GM13976 (cell line): ENCODE measurements at places on chromosomes 6 and 20.
A peak's percentile ranks its signal among the peaks of the same experiment; 100 is the strongest.

- DNase-seq: no peak
These were observed 86.4 kb upstream of the ARG1 start for GRCh38 chr6:131486608-131487007.

DNA sequence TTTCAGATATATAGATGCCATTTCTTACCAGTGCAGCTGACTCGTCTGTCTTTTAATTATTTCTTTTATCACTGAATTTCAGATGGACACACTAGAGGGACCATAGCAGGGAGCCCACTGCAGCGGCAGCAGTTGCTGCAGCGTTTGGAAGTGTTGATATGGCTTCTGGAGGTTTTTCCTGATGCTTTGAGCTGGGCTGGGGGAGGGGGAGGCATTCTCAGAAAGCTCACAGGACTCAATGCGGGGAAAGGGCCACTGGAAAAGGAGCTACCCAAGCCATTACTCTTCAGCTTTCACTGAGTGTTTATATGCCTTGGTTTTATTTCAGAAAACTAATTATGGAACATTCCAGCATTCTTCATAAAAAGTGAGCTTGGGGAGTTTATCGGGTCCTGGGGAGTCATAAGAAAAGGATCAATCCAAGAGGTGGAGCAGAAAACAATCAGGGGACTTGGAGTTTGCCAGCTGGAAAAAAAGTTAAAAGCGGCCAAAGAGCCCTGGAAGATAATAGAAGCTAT is 740.4 kb upstream of the FLRT3 start:
- no peak for DNase-seq

DNA sequence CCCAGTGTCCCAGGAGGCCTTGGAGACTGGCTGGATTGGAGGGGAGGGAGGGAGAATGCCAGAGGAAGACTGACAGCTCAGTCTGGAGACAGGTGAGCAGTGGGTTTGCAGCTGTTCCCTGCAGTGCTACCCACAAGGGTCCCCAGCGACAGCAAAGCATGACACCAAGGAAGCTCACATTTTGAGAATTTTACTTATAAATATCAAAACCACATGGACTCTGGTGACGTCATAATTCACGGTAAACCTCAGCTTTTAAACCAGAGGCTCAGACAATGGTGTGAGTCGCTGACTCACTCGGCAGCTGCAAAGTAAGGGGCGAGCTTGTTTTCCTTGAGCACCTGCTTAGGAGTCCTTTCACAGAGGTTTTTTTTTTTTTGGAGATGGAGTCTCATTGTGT is 65.2 kb downstream of the THBS2 start:
- DNase-seq: no peak

GRCh38 chr20:47224300-47224791 is 132.2 kb downstream of the ZMYND8 start:
- no peak for DNase-seq

- no peak for DNase-seq
These were observed 70.8 kb upstream of the DYNLRB1 start for GRCh38 chr20:34445177-34446065.

DNA sequence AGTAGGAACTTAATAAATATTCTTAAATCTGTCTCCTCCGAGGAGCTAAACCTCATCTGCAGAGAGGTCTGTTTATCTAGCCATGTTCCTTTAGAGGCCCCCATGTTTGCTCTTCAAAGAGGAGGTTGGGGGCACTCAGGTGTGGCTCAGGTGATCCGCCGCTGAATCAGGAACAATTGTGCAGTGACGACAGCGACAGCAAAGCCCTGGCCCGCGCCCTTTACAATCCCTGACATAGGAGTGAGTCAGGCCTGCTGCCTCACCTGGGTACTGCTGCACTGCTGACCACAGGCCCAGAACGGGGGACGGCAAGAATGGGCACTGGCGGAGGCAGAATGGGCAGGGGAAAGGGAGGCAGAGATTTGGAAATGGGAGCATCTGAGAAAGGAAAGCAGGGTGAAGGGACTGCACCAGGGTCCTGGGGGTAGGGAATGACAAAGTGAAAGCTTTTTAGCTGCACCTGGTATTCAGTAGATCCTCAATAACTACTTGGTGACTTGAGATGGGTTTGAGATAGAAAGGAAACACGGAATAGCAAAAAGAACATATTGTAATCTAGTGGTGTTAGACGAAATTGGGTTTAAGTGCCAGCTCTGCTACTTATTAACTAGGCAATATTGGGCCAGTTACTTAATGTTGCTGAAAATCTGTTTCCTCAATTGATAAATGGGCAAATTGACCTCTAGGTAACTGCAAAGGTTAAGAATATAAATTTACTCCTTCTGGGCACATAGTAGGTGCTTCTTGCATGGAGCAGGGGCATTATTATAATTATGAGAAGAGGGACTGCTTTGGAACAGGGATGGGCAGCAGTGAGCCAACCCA is 5.4 kb upstream of the IER3 start:
- no peak for DNase-seq

GRCh38 chr6:79967178-79967577 is 19.8 kb upstream of the ELOVL4 start:
- DNase-seq: no peak

GRCh38 chr20:52060794-52061714 is 130.5 kb downstream of the ZFP64 start:
- no peak for DNase-seq

- DNase-seq: no peak
These were observed 800.1 kb upstream of the CITED2 start for GRCh38 chr6:140174524-140174923.

DNA sequence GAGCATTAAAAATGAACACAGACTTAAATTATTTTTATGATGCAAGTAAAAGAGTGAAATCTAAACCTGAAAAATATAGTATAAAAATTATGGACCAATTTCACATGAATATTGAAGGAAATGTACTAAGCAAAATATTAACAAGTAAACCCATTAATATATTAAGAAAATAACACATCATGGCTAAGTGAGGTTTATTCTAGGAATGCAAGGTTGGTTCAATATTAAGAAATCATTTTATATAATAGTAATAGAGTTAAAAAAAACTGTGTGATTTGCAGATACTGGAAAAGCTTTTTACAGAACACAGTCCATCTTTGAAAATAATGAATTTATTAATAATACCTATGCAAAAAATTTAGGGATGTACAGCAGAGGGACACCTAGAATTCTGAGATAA is 20.9 kb downstream of the ZSCAN12 start:
- no peak for DNase-seq

GRCh38 chr6:109102762-109103161 is 7.5 kb downstream of the CEP57L1 start:
- DNase-seq: no peak

DNA sequence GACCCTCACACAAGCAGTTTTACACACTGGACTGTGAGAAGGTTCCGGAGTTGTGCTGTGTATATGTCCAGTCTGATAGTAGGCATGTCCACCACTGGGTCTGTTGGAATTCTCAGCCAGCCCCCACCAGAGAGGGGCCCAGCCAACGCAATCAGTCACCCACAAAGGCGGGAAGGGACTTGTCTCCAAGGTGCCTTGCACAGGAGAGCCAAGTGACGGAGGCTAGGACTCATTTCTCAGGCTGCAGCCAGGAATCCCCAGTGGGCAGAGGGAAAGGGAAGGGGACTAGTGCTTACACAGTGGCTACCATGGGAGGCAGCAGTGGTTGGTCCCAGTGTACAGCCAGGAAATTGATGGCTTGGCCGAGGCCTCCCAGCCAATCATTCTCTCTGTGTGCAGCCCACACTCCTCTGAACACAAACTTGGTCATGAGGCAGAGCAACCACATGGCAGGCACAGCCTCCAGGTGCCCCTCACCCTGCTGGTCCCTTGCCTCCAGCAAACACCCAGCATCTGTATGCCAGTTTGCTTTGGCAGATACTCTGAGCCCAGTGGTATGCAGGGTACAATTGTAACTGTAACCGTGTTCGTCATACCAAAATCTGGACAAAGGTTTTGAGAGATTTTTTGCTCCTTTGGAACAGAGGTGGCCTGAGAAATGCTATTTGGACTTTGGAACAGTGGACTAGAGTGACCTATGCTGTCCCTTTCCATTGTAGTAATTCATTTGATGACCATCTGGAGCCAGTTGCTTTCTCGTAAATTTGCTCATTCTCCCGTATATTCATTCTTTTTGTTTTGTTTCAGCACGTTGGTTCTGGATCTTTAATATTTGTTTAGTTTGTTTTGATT is 72.9 kb upstream of the MYL9 start:
- no peak for DNase-seq

- DNase-seq: no peak
These were observed 276.5 kb downstream of the CDC5L start for GRCh38 chr6:44663860-44664634.

DNA sequence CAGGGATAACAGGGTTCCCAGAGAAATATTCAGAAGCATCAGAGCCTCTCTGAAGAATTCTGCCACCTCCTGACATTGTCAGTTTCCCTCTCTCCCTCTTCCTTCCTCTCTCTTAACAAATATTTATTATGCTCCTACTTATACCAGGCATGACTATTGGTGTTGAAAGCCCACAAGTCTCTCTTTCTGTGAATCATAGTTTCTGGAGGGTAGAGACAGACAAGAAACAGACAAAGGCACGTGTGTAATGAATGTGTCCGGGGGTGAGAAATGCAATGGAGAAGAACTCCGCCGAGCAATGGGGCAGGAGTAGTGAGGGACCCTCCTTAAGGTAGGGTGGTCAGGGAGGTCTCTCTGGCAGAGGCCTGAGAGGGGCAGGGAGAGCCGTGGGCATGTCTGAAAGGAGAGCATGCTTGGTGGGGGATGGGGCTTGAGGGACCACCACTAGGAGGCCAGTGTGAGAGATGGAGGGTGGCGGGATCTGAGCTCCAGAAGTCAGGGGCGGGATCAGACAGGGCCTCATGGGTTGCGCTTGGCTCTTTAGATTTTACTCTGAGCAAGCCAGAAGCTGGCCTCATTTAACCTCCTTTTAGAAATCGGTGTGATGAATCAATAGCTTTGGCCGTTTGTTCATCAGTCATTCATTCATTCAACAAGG is 57.3 kb downstream of the EYA2 start:
- DNase-seq: no peak

- DNase-seq: no peak
These were observed 173.3 kb upstream of the TNFAIP3 start for GRCh38 chr6:137693711-137694110.

DNA sequence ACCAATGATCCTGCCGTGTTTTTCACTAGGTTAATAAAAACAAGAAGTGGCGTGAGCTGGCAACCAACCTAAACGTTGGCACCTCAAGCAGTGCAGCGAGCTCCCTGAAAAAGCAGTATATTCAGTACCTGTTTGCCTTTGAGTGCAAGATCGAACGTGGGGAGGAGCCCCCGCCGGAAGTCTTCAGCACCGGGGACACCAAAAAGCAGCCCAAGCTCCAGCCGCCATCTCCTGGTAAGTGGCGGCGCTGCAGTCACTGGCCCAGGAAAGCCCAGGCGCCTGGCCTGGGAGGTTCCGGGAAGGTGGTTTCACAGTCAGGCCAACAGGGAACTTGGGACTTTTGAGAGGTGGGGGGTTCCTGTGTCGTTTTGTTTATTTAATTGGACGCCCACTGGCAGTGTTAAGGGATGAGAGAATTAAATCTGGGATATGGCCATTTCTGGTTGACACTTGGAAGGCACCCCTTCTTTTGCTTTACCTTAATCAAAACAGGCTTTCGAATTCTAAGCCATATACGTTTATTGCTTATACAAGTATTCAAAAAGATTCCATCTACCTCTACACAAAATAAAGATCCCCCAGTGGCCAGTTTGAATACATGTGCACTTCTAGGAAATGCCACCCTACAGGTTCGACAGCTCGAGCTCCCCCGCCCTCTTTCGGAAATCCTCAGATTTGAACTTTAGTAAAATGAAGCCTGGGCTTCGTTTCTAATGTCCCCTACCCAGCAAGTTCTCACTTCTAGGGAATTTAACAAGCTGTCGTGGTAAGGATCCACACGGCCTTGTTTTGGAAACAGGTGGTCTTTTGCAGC is 138.9 kb downstream of the TMEM242 start:
- DNase-seq: peak; percentile 67

- DNase-seq: no peak
These were observed 11.9 kb downstream of the NELFCD start for GRCh38 chr20:58992911-58993310.

- no peak for DNase-seq
These were observed 13.0 kb downstream of the ZC3H12D start for GRCh38 chr6:149471801-149472200.

DNA sequence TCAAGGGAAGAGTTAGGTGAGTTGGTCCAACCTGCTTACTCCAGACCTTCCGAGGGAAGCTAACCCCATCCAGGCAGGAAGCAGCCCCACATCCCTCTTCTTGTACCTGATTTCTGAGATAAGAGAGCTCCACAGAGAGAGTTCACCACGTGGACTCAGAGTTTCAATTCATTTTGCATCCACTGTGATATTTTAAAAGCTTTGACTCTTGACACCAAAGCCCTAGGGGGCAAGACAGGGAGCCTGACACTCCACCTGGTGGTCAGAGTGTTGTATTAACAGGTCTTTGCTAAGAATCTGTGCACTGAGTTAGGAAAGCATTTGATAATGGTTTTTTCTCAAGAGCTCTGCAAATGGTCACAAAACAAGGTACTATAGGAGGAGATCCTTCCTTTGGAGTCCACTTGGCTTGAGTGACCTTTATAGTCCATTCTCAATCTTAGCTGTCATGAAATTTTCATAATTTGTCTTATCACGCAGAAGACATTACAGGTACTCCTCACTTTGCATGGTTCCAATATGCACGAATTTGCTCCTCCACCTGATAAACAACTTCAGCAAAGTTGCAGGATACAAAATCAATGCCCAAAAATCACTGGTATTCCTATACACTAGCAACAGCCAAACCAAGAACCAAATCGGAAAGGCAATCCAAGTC is 56.2 kb upstream of the RIPOR2 start:
- DNase-seq: peak; percentile 64

DNA sequence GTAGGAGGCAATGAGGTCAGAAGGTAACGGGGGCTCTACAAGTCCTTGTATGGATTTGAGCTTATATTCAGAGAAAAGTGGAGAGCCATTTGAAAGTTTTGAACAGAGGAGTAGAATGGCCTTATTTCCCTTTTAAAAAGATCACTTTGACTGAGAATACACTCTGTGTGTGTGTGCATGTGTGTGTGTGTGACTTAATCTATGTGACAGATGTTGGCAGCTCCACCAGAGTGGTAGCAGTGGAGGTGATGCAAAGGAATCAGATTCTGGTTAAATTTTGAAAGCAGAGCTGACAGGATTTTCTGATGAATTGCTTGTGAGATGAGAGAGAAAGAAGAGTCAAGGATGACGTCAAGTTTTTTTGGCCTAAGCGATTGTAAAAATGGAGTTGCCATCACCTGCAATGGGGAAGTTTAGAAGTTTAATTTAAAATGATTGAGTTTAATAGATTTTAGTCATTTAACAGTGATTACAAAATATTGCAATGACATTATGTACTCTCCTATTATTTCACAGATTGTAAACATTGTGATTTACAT is 172.2 kb upstream of the HEY2 start:
- DNase-seq: no peak
